ENCODE measurements at places on chromosomes 7 and 10.

- DNase-seq, result no peak
Measured at GRCh38 chr10:125779403-125780327, 4.0 kb upstream of the MMP21 start.

- DNase-seq, result no peak
Measured at GRCh38 chr7:131827421-131827820, 271.0 kb upstream of the PODXL start.

DNA sequence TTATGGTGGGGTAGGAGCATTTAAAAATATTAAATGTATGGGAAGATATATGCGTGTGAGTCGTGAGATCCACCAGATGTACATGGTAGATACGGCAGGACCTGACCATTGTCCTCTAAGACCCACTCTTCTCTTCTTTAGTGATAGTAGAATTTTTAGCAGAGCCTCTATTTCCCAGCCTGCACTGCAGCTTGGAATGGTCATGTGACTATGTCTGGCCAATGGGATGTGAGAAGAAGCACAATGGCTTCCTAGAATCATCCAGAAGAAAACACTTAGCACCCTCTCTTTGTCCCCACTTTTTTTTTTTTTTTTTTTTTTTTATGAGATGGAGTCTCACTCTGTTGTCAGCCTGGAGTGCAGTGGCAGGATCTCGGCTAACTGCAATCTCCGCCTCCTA is 86.6 kb upstream of the CYTH3 start:
- DNase-seq, result no peak

- no peak for DNase-seq
Measured at GRCh38 chr10:103731609-103732270, 123.6 kb downstream of the SH3PXD2A start.

DNA sequence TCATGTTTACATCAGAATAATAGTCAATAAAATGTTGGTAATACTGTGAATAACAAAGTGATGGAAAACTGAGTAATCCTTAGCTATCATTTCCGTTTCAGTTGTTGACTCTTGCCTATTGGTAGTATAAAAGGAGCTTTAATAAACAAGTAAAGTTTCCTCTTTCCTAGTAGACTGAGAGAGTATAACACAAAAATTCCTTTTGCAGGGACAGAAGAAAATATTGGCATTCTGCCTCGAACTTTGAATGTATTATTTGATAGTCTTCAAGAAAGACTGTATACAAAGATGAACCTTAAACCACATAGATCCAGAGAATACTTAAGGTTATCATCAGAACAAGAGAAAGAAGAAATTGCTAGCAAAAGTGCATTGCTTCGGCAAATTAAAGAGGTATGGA is 9.4 kb downstream of the KIF20B start:
- DNase-seq, result no peak

GRCh38 chr10:96538683-96539082 is 25.0 kb upstream of the TLL2 start:
- no peak for DNase-seq

All from stimulated activated CD4-positive, alpha-beta T cell treated with anti-CD3 and anti-CD28 coated beads, Interleukin-4, amount 100 ng/mL, for 1 hour (primary cell).